ENCODE measurements at places on chromosomes 13 and 19. TPM values are rescaled to one million over a fixed set of nuclear protein-coding genes. Genes with fewer than 3 reads are reported as not detected.

GRCh38 chr19:50190439-50190891 lies 13.0 kb upstream of the MYH14 start:
- DNase-seq, result no peak

- DNase-seq, result no peak
These were observed 32.2 kb downstream of the TMEM255B start for GRCh38 chr13:113791226-113791625.

The ATP8B3 gene
- 12.8 TPM for total RNA-seq

DNA sequence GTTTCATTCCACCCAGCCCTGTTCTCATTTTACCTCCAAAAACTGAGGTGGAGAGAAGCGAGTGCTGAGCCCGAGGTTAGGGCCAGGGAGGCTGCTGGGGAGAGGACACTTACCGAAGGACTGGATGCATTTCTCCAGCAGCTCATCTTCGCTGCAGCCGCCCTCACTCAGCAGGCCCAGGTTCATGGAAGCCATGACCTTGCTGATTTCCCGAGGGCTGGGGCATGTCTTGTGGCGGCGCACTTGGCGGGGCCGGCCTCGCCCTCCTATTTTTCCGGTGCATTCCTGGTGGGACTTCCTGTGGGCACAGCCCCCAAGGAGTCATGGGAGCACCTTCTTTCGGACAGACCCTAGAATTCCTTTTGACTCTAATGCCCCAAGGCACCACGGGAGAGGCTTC lies 4.2 kb downstream of the RASGRP4 start:
- no peak for DNase-seq

Data from activated T-cell treated with anti-CD3 and anti-CD28 coated beads, Interleukin-2, amount 50 U/mL, for 72 hours (primary cell).